ENCODE measurements at places on chromosomes 5 and 9.

- DNase-seq, result no peak
Measured at GRCh38 chr5:32421075-32421474, 23.5 kb downstream of the ZFR start.

DNA sequence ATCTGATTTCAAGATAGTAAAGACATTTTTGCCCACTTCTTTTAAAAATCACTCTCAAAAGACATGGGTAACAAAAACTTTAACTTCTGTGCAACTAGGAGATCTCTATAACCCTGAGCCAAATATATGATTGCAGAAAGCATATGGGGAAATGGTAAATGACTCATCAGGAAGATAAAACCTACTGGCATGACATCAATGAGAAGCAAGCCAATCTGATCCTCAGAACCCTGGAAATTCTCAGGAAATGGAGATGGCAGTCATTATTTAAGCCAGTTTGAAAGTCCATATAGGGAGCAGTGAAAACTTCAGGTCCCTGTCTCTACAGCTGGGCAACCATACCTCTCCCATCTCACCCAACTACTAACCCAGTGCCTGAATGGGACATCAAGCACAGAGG lies 249.7 kb upstream of the NREP start:
- DNase-seq, result no peak

DNA sequence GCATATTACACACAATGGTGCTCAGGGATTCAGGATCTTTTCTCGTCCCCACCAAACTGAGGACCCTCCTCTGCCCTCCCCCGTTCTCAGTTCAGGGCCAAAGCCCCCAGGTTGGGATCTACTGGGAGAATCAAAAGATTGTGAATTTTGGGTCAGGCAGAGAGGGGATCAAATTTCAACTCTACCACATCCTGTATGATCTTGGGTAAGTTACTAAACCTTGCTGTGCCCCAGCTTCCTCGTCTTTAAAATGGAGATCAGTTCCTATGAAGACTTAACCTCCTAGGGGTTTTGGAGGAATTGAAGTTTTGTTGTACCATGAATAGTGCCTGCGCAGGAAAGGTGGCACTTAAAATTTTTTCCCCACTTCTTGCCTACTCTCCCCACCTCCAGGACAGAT lies 62.4 kb downstream of the RAI14 start:
- DNase-seq, result no peak

DNA sequence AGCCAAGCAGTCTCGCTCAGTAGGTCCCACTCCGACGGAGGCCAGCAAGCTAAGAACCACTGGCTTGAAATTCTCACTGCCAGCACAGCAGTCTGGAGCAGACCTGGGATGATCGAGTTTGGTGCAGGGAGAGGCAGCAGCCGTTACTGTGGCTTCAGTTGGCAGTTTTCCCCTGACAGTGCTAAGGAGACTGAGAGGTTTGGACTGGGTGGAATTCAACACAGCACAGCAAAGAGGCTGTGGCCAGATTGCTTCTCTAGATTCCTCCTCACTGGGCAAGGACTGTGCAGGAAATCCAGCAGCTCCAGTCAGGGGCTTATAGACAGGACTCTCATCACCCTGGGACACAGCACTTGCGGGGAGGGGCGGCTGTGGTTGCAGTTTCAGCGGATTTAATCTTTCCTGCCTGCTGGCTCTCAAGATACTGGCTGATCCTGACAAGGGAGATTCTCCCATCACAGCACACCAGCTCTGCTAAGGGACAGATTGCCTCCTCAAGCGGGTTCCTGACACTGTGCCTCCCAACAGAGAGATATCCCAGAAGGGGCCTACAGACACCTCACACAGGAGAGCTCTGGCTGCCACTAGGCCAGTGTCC lies 122.1 kb downstream of the YIPF5 start:
- no peak for DNase-seq

DNA sequence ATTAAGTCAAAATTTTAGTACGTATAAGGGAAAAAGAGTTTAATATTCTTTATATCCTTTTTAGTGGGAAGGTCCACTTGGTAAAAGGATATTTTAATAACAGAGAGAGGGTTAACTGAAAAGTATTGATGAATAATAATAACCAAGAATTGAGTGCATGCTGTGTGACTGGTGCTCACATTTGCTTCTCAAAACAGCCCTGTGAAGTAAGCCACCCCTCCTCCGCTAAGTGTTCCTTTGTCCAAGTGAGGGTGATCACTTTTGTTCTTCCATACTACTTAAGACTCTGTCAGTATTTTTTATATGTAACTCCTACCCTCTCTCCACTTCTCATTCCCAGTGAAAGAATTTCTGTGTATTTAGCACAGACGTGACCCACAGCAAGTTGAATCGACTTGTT lies 51.5 kb downstream of the SLC44A1 start:
- no peak for DNase-seq

GRCh38 chr9:81964218-81965171 lies 21.2 kb downstream of the SPATA31D3 start:
- DNase-seq, result no peak

- no peak for DNase-seq
Measured at GRCh38 chr9:121073038-121073437, 1.7 kb upstream of the CNTRL start.

DNA sequence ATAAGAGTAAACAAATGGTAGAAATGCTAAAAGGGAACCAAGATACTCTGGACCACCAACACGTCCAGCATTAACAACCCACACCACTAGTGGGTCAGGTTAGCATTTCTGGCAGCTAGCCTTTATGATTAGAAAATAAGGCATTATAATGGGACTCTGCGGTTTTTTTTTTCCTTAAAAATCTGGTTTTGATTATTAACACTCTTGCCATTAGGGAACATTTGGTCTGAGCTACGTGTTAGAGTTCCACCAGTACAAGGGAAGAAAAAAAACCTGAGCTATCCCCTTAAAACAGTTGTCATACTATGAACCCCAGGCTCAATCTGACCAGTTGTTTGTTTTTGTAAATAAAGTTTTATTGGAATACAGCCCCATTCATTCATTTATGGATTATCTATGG lies 110.4 kb downstream of the NTRK2 start:
- no peak for DNase-seq

DNA sequence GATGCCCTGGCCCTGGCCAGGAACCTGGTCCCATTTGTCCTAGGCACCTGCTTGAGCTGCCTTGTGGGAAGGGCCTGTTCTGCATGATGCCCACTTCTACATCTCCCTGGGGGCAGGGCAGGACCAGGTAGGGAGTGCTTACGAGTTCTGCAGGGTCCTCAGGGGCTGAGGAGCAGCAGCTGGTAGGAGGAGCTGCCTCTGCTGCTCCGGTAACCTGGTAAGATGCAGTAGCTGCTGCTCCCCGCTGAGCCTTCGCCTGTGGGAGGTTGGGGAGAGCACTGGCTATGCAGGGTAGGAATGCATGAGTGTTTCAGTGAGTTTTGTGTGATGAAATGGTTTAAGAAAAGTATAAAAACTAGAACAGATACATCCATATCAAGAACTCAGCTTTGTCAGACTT lies 13.6 kb downstream of the LRRC8A start:
- no peak for DNase-seq

- no peak for DNase-seq
Measured at GRCh38 chr5:118628660-118629354, 359.5 kb downstream of the DTWD2 start.
